ENCODE measurements at places on chromosomes 3 and 15.
A peak's percentile ranks its signal among the peaks of the same experiment; 100 is the strongest.

- DNase-seq, result peak; percentile 44
Measured at GRCh38 chr15:59307165-59307537, 65.5 kb downstream of the MYO1E start.

GRCh38 chr3:182294256-182294655, 499.0 kb upstream of the ATP11B start:
- no peak for DNase-seq

GRCh38 chr3:10116138-10116460, 624 bp downstream of the BRK1 start:
- no peak for DNase-seq

GRCh38 chr15:33846862-33847261, 121.4 kb upstream of the CHRM5 start:
- no peak for DNase-seq

DNA sequence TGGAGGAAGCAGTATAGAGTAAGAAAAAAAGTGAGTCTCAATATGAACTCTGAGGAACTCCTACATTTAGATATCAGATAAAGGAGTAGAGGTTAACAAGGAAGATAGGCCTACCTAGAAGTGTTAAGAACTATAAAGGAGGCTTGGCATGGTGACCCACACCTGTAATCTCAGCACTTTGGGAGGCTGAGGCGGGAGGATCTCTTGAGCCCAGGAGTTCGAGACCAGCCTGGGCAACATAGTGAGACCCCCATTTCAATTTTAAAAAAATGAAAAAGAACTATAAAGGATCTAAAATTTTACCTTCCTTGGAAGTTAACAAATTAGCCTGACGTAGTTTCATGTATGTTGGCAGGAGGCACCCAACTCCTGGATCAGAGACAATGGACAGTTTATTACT, 14.5 kb downstream of the IREB2 start:
- no peak for DNase-seq

DNA sequence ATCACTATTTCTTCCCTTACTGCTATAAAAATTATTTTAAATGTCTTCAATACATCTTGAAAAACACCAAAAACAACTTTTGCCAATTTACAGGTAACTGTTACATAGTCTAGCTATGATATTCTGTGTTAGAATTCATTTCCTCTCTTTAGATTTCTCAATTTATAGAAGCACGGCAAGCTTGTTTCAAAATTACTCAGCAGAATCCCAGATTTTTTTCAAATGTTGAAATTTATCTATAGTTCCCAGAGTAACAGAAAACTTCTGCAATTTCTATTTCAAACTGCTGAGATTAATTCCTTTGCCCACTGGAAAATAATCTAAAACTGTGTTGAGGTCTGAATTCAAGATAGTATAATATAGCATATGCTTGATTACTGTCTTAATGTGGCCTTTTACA, 41.2 kb downstream of the CCPG1 start:
- no peak for DNase-seq
